DMS 273 treated with DMSO at 0.1 percent for 48 hours (cell line): ENCODE measurements at places on chromosomes 2 and 18.

DNA sequence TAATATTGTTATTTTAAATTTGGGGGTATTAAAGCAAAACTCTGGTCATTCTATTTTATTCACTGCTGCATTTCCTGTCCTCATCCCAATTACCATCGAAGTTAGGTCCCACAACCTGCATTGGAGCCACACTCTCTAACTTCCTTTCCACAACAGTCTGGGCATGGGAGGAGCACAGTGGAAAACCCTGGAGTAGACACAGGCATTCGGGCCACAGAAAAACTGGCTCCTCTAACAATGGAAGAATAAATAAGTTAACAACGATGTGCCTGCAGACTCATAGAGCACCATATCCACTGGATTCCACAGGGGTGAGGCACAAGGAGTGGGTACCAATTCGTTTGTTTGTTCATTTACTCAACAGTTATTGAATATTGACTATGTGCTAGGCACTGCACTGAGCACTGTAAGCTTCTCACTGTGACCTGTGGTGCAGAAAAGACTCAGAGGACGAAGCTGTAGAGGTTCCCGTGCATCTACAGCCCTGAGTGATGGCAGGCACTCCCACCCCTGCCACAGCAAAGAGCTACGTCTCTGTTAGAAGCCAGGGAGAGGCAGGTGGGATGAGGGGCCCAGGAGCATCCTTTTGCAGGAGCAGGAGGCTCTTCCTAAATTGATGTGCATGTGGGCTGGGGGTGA, 154.2 kb upstream of the PGAP1 start:
- no peak for DNase-seq

GRCh38 chr2:16273111-16273510, 332.8 kb downstream of the MYCN start:
- DNase-seq, result no peak

DNA sequence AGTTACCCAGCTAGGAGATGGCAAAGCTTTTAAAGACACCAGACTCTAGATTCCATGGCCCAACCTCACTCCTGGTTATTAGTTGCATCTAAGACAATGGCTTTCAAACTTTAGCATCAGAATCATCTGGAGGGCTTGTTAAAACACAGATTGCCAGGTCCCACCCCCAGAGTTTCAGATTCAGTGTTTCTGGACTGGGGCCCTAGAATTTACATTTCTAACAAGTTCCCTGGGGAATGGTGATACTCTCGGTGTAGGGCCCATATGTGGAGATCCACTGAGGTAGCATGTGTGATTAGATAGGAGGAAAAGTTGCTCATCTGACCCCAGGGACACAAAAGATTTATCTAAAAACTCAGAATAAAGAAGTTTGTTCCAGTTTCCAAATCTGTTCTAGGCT, 14.5 kb upstream of the TTR start:
- DNase-seq, result no peak

GRCh38 chr2:64275174-64275466, 130.9 kb upstream of the PELI1 start:
- DNase-seq, result no peak

DNA sequence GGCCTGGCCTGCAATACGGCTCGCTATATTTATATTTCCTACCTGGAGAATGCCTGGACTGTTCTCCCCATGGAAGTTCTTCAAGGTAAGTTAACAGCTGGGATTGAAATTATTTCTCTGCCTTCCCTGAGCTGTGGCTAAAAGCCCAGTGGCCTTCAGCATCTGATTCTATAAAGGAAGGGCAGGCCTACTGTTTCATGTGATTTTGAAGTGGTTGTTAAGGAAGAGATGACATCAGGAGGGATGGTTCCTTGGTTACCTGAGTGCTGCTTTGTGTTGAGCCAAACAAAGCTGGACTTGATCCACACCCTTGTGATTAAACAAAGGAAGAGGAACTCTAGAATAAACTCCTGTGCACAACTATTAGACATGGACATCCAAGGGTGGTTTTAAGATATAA, 61.6 kb downstream of the MFSD6 start:
- peak; percentile 41 for DNase-seq

GRCh38 chr2:226376516-226377180, 423.0 kb downstream of the IRS1 start:
- DNase-seq, result no peak

GRCh38 chr18:24799720-24800119, 339.3 kb downstream of the HRH4 start:
- DNase-seq, result no peak

DNA sequence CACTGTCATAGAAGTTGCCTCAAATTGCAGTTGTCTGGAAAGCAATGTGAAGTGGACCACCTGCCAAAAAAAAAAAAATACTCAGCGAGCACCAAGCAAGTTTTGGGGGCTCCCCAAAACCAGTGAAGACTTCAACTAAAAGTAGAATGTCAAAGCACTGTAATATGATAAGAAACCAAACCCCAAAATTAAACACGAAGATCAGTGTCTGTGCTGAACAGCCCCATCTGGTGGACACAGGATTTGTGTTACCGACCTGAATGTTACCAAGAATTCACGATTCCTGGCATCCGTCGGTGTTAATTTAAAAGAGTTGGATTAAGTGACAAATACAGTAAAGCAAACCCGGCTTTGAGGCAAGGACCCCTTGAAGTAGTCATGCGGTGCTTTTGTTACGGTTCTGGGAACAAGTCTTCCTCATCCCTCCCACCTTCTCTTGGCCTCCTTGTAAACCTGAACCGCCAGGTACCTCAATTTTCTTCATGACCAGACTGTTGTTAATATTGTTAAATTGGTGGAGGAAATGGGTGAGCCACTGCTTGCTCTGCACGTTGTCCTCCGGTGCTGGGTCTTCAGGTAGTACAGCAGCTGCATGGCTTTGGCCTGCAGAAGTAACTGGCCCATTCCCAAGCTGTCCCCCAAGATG, 31.3 kb upstream of the SSB start:
- no peak for DNase-seq
